ENCODE measurements at places on chromosomes 6 and 20. TPM values are rescaled to one million over a fixed set of nuclear protein-coding genes. Genes with fewer than 3 reads are reported as not detected.

DNA sequence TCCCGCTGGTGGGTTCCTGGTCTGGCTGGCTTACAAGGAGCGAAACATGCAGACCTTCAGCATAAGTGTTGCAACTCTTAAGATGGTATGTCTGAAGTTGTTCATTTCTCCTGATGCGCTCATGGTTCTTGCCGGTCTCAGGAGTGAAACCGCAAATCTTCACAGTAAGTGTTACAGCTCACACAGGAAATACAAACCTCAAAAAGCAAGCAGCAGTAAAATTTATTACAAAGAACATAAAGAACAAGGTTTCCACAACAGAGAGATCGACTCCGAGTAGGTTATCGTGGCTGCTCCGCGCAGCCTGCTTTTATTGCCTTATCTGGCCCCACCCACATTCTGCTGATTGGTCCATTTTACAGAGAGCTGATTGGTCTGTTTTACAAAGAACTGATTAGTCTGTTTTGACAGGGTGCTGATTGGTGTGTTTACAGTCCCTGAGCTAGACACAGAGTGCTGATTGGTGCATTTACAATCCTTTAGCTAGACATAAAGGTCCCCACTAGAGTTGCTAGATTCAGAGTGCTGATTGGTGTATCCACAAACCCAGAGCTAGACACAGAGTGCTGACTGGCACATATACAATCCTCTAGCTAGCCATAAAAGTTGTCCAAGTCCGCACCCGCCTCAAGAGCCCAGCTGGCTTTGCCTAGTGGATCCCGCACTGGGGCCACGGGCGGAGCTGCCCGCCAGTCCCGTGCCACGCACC is 39.2 kb downstream of the TRIM27 start:
- DNase-seq, result no peak

GRCh38 chr6:148441454-148441911 is 98.8 kb downstream of the SASH1 start:
- DNase-seq, result peak; percentile 71

DNA sequence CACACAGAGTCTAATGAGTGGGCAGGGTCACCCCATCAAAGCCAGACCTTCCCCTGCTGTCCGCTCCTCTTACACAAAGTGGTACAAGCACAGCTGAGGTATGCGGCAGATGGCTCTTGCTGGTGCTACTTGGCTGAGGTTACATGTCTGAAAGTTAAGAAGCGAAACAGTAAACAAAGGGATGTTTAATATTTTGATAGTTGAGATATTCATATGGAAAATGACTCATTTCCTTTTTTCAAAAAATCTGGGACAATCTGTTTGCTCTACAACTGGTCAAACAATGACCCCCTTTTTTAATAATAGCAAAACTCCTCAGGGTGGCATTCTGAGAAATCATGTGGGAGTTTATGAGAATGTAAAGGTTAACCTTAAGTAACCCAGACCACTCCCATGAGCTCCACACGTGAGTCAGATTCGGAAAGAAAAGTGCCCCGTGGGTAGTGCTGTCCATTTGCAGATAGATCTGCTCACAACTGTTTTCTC is 245.3 kb downstream of the TBXT start:
- DNase-seq, result peak; percentile 17

GRCh38 chr20:51631011-51631950 is 88.8 kb upstream of the NFATC2 start:
- DNase-seq, result peak; percentile 99

GRCh38 chr6:71420095-71420692 is 131.6 kb downstream of the OGFRL1 start:
- no peak for DNase-seq

DNA sequence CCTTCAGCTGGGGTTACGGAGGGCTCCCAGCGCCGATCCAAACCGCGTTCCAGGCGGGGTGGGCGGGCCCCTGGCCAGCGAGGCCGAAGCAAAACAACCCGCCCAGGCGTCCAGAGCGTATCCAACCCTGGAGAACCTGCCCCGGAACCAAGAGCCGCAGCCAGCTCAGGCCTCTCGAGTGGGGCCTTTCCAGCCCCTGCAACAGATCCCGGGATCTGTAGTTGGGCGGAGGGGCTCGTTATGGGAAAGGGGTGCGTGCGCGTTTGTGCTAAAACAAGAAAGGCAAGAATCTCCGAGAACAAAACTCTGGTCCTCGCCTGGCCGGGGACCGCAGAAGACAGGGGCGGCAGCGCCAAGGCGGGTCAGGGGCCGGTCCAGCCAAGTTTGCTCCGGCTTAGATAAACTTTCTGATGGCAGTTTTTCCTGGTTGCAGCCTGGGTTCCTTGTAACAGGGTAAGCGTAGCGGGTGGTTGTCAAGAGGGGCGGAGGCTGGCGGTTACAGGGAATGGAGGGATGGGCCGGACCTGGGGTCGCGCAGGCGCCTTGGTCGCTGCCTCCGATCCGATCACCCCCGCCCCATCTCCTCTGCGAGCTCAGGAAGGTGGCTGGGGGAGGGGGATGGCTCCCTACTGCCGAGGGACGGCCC is 448 bp upstream of the RIN2 start:
- peak; percentile 85 for DNase-seq

- no peak for DNase-seq
These were observed 121.8 kb downstream of the TOX2 start for GRCh38 chr20:44036441-44036840.

DNA sequence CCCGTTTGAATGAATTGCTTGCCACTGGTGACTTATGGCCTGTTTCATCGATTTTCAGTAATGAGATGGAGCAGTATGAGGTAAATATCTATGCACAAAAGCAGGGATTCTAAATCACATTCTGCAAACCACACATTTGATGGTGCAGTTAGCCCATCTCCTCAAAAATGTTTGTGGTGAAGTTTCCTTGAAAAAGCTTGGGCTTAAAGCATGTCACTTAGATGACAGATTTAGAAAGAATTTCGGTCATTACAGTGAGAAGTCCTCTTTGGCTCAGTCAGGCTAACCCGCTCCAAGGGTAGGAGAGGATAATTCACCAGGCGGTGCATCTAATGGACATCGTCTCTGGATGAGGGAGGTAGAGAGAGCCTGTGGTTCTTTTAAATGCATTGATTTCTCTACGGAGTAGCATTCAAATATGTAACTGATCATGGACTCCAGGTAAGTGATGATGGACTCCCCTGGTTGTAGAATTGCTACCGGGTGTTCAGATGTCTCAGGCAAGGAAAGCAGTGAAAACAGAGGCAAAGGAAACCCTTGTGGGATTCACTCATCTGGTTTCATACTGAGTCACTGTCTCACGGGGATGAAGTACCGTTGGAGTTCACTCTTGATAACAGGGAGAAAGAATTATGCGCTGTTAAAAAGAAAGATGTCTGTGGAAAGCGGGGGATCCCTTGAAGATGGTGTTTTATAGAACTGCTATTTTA is 65.3 kb downstream of the AIG1 start:
- no peak for DNase-seq

DNA sequence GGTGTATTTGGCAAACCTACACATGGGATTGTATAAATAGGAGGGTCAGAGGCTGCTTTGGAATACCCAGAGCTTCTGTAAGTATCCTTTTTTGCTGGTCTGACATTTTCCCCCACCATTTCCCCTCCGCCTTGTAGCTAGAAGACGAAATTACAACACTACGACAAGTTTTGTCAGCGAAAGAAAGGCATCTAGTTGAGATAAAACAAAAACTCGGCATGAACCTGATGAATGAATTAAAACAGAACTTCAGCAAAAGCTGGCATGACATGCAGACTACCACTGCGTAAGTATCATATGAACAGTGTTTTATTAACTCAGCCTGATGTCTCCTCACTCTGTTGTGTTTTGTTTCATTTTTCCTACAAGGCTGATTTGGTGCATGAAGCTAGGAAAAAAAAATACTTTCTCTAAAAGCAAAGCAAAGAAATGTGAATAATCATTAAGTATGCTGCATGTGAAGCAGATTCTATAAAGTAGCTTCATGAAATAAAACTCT is 72.7 kb downstream of the HDDC2 start:
- DNase-seq, result peak; percentile 46

DNA sequence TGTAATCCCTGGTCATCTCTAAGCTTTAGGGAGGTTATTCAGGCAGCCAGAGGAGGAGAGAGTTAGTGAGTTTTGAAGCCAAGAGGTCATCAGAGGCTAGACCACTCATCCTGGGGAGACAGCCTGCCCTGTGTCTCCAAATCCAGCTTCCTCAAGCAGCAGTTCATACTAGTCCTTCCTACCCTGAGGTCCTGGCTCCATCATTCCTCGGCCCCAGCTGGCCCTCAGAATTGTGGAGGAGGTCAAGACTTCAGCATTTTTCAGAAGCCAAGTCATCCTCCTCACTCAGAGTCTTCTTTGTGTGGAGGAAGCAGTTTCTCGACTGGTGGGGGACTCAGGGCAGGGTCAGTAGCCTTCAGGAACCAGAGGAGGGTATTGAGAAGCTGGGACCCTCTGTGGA is 12.4 kb upstream of the KIAA1755 start:
- peak; percentile 69 for DNase-seq

DNA sequence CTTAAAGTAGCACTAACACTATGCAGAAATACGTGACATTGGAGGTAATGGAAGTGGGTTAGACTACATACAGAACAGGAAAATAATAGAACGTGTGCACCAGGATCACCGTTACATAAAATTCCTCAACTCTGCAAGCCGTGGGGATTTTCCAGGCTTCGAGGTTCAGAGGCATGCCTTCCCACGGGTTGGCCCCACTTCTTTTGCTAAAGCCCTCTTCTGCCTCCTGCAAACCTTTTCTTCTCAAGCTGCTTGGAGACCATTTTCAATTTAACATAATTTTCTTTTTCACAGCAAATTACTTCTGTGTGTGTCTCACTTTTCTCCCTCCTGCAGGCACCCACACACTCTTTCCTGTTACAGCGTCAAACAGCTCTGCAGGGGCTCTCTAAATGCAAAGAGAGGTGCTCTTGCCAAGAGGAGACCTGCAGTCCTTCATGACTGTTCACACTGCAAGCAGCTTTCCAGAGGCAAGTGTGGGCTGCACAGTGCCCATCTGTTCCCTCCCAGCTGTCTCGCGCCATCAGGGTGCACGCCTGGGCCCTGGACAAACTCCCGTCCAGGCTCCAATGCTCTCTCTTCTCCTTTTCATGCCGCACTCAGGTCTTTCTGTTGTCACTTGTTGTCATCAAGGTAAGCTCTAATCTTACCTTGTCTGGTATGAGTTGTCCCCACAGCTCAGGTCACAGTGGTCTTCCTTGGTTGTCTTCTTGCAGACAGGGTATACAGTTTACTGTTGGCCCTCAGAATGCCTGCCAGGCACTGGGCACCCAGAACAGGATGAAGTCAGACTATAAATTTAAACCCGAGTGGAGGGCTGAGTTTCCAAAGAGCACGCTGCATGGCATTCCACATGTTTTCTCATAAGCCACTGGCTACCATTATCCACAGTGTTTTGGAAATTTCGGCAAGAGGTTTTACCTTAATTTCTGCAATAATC is 164.8 kb upstream of the GGTLC1 start:
- no peak for DNase-seq

DNA sequence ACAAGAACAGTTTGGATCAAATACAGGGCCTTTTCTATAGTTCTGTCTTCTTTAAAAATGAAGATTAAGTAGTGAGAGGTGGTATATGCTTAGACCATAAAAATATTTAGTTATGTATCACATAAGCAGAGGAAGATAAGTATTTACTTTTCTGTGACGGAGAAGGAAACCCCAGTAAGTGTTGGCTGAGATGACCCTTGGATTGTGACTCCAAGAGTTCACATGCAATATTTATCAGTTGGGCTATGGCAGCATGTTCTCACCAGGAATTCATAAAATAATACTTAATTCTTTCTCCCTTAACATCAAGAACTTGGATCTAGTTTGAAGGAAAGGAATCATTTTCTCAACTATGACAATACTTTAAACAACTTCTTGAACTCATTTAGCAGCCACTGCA is 98.4 kb upstream of the TBX18 start:
- no peak for DNase-seq

GRCh38 chr6:87618531-87618930 is 28.6 kb downstream of the ORC3 start:
- no peak for DNase-seq

DNA sequence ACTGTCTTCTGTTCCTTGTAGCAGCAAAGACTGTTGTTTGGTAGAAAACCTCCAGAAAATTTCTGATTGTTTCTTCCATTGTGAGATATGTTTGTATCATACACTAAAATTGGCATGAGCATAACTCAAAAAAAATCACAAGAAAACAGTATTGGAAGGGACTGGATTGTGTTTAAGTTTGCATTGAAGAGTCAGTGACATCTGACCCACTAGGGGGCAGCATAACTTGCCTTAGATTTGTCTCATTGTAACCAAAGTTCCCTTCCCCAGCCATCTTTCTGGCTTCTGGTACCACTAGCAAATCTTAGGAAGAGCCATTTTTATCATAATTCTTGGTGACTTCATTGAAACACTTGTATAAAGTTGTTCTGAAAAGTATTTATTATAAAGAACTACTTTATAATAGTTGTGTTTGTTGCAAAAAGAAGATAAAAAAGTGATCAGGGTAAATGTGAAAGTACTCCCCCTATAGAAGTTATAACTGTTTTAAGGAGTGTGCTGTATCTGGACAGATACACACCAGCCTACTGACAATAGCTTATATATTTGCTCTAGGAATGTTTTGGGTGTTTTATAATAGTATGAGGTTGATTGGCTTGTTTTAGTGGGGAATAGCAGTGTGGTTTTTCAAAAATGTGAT is 7.7 kb downstream of the CSTF1 start:
- peak; percentile 92 for DNase-seq

- DNase-seq, result no peak
These were observed 97.4 kb downstream of the YTHDF1 start for GRCh38 chr20:63118303-63119120.

DNA sequence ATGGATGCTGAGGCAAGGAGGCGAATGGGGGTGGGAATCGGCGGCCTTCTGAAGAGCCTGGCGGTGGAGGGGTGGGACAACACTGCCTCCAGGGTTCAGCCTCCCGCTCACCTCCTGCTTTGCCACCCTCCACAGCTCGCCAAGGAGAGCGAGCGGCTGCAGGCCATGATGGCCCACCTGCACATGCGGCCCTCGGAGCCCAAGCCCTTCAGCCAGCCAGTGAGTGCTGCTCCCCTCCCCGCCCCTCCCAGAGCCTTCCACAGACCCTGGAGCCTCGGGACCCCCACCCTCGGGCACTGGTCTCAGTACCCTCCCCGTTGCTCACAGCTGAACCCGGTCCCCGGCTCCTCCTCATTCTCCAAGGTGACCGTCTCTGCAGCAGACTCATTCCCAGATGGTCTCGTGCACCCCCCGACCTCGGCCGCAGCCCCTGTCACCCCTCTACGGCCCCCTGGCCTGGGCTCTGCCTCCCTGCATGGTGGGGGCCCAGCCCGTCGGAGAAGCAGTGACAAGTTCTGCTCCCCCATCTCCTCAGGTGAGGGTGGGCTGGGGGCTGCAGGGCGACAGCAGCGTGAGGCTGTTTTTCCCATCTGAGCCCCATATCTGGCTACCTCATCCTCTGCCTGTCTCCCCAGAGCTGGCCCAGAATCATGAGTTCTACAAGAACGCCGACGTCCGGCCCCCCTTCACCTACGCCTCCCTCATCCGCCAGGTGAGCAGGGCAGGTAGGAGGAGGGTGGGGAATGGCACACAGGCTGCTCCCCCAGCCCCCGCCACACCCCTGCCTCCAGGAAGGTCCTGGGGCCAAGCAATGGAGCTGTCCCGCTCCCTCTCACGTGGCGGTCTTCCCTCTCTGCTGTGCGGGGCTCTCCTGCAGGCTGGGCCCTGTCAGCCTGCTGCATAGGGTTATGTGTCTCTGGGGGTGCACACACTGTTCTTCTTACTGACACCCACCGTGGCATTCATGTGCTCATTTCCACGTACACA is 43.7 kb downstream of the FOXP4 start:
- DNase-seq, result no peak

The C6orf141 gene
- total RNA-seq, result 5.7 TPM

The FAM83B gene
- total RNA-seq, result 0.09 TPM

The UBD gene
- not detected for total RNA-seq

The NTSR1 gene
- total RNA-seq, result 8.0 TPM

The KIF25 gene
- not detected for total RNA-seq

The NKX2-2 gene
- not detected for total RNA-seq

The MCHR2 gene
- total RNA-seq, result not detected

The CEP85L gene
- 10.8 TPM for total RNA-seq

The TREM2 gene
- not detected for total RNA-seq
